Forelimb muscle (tissue), 1 donor: ENCODE measurements at places on chromosomes 7 and 10.

DNA sequence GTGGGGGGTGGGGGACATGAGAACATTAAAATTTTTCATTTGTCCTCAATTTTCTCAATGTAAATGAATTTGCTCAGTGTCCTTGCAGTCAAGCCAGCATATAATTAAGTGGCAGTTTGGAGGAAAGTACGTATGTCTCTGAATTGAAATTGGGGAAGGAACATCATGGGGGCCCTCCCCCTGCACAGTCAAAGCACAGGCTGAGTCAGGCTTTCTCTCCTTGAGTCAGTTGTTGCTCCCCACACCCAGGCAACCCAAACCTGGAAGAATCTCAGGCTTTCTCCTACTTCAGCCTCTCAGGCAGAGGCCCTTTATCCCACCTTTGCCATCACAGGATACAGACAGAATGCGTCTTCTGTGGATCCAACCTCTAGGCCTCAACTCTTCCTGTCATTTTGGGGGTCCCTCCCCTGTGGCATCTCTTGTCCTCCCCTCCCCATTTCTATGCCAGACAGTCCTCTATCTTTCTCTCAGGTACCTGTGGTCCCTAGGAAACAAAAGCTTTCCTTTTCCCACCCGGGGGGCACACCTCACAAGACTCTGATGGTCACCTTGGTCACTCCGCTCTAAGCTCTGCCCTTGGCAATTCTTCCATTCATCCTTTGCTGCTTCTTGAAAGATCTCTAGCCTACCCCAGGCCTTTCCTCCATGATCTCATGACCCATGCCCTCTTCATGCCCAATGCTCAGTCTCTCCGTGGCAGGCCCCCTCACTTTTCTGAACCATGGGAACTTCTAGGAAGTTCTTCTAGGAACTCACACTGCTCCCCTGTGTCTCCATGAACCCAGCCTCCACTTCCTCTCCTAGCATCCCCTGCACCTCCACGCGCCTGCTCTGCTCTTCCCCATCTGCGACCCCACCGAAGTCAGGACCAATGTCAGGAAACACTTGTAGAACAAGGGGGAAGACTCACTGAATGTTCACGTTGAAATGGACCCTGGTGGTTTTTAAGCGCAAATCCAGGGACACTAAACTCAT lies 40.4 kb downstream of the CREB3L2 start:
- no peak for DNase-seq

GRCh38 chr7:91411060-91411459 lies 146.8 kb downstream of the FZD1 start:
- DNase-seq: no peak

- no peak for DNase-seq
Measured at GRCh38 chr7:918441-919113, 35.9 kb downstream of the ADAP1 start.

GRCh38 chr10:121616291-121616690 lies 18.0 kb upstream of the FGFR2 start:
- no peak for DNase-seq

- DNase-seq: no peak
Measured at GRCh38 chr7:71996141-71996540, 416.0 kb downstream of the CALN1 start.

- DNase-seq: no peak
Measured at GRCh38 chr10:125079091-125079600, 81.2 kb downstream of the CTBP2 start.

DNA sequence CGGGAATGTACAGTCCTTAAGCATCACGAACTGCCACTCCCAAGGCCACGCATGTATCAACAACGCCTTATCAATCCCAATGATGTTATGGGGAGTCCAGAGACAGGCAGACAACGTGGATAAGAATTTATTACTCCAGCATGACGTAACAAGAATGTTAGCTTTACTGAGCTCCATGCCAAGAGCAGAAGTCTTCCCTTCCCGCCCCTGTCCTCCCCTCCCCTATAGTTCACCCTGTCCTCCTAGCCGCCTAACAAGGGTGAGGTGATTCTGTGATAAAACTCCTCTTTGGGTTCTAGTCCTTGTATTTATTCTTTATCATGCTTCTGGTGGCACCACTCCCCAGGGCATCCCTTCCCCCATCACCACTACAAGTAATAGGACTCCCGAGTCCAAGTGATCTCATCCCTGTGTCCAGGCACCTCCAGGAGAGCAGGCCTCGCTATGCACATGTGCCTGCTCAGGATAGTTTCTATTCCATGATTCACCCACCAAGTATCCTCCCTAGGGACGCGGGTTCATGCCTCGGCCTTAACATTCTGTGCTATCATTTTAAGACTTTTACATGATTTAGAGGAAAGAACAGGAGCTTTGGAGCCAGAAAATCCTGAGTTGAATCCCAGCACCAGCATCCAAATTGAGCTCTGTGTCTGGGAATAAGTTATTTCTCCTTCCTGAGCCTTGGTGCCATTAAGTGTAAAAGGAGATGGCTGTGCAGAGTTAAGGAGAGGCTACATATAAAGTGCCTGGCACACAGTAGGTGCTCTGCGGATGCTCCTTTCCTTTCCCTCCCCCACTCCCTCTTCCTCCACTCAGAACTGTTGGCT lies 15.4 kb downstream of the GSDME start:
- no peak for DNase-seq

DNA sequence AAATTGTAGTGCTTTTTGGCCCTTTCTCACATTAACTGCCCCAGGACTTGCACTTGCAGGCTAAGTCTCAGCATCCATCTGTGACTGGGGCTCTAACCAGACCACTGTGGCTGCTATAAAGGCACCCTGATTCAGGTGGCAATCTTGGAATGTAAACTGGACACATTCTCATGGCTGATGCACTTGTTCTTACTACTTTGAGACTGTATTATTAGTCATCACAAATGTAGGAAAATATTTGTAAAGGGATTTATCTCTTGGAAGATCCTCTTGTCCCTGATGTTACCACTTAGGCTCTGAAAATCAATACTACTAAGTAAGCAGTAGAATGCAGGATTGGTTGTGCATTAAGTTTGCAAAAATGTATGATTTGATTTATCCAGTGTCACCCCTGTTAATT lies 25.0 kb downstream of the PDE1C start:
- DNase-seq: no peak

DNA sequence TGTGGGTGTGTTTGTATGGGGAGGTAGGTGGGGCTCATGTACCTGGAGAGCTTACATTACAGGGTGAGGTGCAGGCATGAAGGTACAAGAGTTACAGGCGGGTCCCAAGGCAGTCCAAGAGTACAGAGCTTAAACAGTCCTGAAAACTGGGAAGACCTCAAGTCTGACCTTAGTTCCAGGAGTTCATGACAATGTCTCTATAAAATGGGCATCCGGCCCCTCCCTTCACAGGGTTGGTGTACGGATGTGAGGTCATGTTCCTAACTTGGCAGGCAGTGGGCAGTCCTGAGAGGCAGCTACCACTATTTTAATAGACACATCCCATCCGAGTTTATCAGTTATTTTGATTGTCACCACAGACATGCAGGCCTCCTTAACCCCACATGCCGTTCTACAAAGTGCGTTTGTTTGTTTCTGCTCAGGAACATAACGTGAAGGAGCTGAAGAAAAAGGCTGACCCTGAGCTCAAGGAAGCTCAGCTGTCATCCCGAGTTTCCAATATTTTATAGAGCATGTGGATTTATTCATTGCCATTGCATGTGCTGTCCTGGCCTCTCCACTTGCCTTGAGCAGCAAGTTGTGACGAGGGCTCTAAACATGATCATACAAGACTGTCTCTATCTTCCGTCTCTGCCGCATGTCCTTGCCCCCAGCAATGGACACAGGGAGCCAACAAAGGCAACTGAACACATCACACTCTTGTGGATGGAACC lies 647.5 kb upstream of the IGFBP3 start:
- no peak for DNase-seq

DNA sequence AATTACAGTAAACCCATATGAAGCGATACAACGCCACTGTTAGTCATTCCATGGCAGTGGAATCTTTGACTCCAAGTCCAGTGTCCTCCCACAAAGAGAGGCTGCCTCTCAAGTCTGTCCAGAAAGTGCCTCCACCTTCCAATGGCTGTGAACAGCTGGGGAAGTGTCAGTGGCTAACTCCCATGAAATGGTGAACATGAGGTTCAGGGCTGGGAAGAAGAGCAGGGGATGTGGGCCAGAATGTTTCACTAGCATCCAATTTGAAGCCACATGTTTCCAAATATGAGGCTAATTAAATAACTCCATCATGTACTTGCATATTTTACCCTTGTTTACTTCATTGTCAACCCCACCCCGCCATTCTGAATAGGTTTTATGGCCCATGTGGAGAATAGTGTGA lies 53.1 kb upstream of the CHST15 start:
- DNase-seq: no peak

- DNase-seq: no peak
Measured at GRCh38 chr10:76582531-76582930, 1055.1 kb downstream of the KCNMA1 start.

DNA sequence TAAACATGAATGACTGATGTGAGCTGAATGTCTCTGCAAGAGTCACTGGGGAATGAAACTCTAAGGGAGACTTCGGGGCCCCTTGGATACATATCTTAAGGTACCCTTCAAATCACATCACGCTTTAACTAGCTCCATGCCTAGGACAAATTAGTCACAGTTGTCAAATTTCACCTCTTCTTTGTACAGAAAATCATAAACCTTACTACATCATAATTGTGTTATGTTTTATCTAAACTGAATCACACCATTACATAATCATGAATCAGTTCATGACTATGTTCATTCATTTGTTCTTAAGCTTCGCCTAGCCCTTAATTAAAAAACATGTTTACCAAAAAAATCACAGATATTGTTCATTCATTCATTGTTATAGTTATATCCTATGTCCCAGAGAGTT lies 2.1 kb upstream of the SLC13A1 start:
- no peak for DNase-seq

- no peak for DNase-seq
Measured at GRCh38 chr7:69878591-69878990, 280.3 kb downstream of the AUTS2 start.

DNA sequence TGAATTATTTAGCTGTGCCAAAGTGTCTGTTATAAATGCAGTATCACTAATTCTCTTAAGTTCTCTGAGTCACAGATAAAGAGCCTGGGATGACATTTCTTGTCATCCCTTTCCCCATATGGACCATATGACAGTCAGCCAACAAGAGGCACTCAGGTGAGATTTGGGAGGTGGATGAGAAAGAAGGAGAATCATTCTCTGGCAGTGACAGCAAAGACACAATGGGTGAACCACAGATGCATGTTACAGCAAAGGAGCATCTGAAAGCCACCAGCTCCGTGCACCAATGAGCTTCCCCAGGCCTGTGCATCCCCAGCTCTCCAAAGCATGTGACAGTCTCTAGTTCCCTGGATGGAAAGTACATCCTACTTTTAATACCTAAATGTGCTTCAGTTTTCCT lies 10.8 kb downstream of the GIMAP6 start:
- DNase-seq: no peak

DNA sequence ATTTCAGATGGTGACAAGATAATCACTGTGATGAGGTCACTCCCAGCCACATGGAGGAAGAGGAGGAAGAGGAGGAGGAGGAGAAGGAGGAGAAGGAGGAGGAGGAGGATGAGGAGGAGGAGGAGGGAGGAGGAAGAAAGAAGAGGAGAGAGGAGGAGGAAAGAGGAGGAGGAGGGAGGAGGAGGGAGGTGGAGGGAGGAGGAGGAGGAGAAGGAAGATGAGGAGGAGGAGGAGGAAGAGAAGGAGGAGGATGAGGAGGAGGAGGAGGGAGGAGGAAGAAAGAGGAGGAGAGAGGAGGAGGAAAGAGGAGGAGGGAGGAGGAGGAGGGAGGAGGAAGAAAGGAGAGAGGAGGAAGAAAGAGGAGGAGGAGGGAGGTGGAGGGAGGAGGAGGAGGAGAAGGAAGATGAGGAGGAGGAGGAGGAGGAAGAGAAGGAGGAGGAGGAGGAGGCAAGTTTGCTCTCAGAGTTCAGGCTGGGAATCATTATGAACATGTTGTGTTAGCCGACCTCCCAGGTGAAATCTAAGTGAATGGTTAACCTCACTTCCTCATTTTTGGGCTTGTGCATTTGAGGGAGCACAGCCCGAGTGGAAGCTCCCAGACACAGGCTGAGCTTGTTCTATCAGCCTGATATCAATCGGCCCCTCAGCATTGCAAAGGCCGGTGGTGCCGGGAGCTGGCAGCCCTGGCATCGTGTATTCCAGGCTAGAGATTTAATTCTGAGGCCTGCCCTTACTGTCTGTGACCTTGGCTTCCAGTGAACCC lies 236.2 kb upstream of the PITRM1 start:
- DNase-seq: no peak

DNA sequence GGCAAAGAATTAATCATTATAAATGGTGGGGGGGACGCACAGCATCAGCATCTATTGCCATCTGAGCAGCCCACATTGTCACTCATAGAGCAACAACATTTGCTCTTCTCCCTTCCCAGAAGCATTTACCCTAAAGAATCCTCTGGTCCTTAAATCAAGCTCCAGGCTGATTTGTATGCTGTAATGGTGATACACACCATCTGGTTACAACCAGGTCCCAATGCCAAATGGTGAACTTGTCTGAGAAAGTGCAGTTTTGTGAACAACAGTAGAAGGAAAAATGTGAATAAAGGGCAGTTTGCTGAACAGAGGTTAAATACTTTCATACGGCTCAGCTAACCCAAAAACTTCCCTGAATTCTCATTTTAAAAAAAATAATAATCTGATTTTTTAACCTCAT lies 38.8 kb upstream of the TCF7L2 start:
- no peak for DNase-seq

- no peak for DNase-seq
Measured at GRCh38 chr10:123485341-123485960, 180.7 kb upstream of the GPR26 start.

GRCh38 chr10:62157601-62158000 lies 111.0 kb downstream of the RTKN2 start:
- DNase-seq: no peak

- DNase-seq: no peak
Measured at GRCh38 chr7:32335107-32335506, 155.1 kb downstream of the LSM5 start.

GRCh38 chr7:85566095-85566794 lies 379.4 kb upstream of the SEMA3D start:
- DNase-seq: no peak

- no peak for DNase-seq
Measured at GRCh38 chr10:13913897-13914296, 327.1 kb downstream of the PRPF18 start.

DNA sequence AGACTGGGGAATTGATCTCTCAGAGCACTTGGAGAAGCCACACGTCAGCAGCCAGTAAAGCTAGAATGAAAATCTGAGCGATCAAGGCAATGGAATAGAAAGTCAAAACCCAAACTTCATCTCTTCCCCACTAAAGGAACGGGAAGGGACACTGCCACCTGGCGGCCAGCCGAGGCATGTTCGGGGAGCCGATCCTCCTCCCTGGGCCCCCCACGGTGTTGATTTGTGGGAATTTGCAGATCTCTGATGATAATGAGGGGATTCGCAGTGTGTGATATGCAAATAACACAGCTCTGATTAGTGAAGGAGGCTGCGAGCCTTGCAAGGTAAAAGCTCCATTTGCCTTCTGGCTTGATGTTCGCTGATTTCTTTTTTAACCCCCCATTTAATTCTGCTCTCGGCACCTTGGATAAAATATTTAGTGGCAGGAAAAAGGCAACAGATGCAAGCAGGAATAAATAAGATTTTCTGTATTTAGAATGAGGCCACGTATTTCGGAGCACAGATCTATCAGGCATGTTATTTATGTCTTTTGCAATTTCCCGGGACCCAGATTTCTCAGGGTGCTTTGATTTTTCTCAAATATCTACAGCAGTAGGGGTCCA lies 258.6 kb downstream of the PAXIP1 start:
- no peak for DNase-seq

- DNase-seq: no peak
Measured at GRCh38 chr7:4240520-4241303, 441.4 kb upstream of the FOXK1 start.
